ENCODE measurements at places on chromosomes 1 and 21.

- DNase-seq, result no peak
Observed at GRCh38 chr1:84975035-84975434, 21.9 kb downstream of the MCOLN2 start.

- DNase-seq, result no peak
Observed at GRCh38 chr1:54107131-54107530, 45.7 kb downstream of the CDCP2 start.

DNA sequence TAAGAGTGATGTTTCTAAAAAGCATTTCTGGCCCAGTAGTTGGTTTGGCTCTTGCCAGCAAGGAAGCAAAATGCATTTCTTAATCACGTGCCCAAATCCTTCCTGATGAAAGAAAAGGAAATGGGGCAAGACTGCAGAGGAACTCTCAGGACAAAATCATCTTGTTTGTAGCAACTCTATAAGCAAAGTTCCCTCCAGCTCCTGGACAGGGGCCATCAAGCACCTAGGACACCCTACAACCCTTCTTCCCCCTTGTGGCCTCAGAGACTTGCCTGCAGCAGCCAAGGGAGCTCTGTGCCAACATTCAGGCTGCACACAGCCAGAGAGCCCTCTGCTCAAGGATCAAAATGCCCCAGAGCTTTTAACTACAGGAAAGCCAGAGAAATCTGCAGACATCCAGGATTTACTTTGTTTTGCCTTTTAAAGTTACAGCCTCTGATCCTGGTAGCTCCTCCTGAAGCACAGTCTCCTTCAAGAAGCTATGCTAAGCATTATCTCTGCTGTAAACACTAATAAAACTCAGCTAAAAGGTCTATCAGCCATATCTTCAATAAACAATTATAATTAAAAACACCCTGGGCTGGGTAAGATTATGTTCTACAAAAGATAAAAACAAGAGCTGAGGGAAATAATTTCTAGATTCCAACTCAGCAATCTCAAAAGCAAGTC, 105.0 kb downstream of the KIAA0319L start:
- DNase-seq, result no peak

DNA sequence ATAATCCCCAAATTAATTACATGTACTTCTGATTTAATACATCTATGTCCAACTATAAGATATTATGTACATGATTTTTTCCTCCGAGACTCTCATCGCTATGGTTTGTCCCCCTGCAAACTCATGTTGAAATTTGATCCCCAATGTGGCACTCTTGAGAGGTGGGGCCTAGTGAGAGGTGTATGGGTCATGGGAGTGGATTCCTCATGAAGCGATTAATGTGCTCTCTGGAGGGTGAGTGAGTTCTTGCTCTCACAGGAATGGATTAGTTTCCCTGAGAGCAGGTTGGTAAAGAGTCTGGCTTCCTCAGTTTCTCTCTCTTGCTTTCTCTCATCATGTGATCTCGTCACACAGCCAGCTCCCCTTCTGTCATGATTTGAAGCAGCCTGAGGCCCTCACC, 16.1 kb downstream of the HSF2BP start:
- DNase-seq, result peak; percentile 42

GRCh38 chr1:16064536-16065268, 8.7 kb downstream of the FAM131C start:
- DNase-seq, result no peak

- DNase-seq, result no peak
Observed at GRCh38 chr1:176494436-176494835, 31.5 kb downstream of the PAPPA2 start.

DNA sequence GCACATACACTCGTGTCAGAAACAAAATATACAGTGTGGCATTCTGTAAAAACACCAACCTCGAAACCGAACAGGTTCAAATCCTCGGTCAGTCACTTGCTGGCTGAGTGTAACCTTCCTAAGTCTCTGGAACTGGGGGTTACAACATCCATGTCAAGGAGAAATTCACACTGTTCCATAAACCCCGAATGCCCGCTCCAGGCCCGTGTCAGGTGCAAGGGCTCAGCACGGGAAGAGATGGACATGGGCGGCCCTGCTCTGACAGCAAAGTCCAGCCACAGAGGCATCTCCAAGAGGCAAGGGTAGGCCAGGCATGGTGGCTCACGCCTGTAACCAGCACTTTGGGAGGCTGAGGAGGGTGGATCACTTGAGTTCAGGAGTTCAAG, 79.5 kb downstream of the SLC66A1 start:
- DNase-seq, result no peak

GRCh38 chr1:183039985-183040447, 16.8 kb downstream of the LAMC1 start:
- DNase-seq, result no peak

DNA sequence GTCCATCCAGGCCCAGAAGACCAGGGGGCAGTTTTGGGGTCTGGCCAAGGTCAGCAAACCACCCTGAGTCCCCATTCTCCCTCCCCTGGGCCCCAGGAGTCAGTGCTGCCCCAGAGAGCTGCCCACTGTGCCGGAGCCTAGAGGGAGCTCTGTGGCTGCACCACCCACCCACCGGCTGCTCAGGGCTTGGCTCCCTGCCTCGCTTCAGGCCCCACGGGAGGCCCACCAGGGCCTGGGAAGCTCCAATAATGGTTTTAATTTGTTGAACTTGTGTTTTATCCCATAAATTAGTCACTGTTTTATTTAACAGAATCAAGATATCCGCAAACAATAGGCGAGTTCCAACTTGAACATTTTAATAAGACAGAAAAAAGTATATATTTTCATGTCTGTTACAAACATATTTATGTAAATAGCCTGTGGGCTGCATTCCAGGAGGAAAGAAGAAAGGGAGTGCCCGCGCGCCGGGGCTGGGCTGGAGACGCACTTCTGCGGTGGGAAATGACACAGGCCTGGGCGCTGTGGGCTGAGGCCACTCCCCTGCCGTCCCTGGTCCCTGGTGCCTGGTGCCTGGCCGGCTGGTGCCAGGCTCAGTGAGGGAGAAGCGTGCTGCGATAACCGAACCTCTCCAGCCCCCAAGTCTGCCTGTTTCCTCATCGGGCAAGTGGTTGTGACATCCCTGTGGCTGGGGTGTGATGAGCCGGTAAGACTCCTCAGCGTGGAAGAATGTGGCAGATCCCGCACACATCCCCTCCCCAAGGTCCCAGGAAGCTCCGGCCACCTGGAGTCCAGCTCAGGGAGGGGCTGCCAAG, 160.5 kb downstream of the PEX14 start:
- DNase-seq, result no peak

DNA sequence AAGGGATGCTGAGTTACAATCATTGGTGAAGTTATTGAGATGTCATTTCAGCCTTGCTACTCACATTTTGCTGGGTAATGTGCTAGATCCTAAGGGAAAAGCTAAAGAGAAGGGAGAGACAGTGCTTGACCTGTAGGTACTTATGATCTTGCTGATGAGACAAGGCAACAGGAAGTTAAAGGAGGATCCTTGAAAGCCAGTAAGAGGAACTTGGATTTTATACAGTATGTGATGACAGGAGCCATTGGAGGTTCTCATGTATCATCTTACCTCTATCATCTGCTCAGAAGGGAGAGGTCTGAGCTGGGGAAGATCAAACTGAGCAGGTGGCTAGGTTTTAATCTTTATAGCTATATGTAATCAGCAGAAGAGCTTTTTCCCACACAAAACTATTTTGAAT, 6.3 kb downstream of the APOBEC4 start:
- peak; percentile 77 for DNase-seq

GRCh38 chr1:164617377-164618201, 58.6 kb downstream of the PBX1 start:
- DNase-seq, result no peak

DNA sequence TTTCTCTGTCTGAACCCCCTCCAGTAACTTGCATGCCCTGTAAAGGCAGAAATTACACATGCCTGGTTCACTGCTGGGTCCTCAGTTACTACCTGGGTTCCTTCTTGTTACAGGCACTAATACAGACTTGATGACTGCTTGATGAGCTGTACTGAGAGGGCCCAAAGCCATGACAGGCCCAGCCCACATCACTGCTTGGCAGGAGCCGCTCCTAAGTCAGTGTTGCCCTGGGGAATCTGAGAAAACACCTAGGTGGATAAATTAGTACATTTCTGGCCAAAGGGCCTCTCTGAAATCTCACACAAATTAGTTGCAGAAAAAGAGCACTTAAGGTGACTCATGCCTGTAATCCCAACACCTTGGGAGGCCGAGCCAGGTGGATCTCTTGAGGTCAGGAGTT, 37.8 kb upstream of the IRF2BP2 start:
- DNase-seq, result no peak

GRCh38 chr1:151756291-151756690, 7.0 kb downstream of the MRPL9 start:
- no peak for DNase-seq

GRCh38 chr1:81689531-81689941, 111.2 kb upstream of the ADGRL2 start:
- no peak for DNase-seq

DNA sequence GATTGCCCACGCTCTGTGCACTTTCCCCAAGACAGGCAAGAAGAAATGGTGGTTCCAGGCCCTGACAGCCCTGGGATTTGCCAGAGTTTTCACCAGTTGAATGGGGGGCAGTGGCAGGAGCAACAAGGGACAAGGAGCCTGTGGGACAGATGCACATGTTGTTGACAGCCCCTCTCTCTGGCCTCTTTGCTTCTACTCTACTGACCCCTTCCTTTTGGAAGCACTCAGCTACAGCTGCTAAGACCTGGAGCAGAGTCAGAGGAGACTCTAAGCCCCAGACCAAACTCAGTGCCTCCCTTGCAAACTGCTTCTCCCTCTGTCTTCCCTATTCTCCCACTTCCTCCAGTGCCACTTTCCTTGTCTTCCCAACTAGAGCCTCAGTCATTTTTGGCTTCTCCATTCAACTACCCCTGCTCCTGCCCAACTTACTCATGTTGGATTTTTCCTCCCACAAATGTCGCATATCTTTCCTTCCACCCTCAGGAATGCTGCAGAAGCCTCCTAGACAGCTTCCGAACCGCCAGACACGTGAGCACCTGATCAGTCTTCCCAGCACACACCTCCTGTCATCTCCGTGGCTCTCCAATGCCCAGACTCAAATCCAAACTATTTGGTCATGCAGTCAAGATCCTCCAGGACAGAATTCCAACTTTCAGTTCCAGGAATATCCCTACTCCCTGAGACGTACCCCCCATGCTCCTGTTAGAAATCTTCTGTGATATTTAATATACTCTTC, 9.1 kb downstream of the INKA2 start:
- peak; percentile 41 for DNase-seq

DNA sequence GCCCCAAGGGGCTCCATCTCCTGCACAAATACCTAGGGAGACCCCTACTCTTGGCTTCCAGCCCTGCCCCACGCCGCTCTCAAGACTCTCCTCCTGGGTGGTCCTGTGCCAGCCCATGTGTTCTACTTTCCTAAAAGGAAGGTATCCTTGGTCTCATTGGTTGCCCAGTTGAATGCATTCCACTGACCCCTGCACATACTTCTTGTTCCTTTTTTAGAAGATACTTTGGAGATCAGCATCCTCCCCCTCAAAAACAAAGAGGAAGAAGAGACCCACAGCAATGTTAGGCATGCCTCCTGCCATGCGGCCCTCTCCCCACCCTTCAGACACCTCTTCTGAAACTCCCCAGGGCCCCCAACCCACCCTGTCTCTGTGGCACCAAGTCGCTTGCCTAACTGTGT, 4.1 kb downstream of the SLAMF9 start:
- DNase-seq, result no peak

- no peak for DNase-seq
Observed at GRCh38 chr1:159647616-159648015, 60.0 kb downstream of the APCS start.

GRCh38 chr1:192407206-192407605, 90.4 kb downstream of the RGS21 start:
- DNase-seq, result no peak

DNA sequence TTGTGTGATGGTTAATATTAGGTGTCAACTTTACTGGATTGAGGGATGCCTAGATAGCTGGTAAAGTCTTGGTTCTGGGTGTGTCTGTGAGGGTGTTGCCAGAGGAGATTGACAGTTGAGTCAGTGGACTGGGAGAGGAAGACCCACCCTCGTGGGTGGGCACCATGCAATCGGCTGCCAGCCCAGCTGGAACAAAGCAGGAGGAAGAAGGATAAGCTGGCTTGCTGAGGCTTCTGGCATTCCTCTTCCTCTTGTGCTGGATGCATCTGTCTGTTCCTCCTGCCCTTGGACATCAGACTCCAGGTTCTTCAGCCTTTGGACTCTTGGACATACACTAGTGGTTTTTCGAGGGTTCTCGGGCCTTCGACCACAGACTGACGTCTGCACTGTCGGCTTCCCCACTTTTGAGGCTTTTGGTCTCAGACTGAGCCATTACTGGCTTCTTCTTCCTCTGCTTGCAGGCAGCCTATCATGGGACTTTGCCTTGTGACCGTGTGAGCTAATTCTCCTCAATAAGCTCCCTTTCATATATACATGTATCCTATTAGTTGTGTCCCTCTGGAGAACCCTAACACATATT, 184.3 kb upstream of the LMO4 start:
- DNase-seq, result no peak

GRCh38 chr1:208653426-208653825, 409.2 kb upstream of the PLXNA2 start:
- DNase-seq, result no peak

- no peak for DNase-seq
Observed at GRCh38 chr1:2783435-2784397, 17.8 kb downstream of the TTC34 start.

DNA sequence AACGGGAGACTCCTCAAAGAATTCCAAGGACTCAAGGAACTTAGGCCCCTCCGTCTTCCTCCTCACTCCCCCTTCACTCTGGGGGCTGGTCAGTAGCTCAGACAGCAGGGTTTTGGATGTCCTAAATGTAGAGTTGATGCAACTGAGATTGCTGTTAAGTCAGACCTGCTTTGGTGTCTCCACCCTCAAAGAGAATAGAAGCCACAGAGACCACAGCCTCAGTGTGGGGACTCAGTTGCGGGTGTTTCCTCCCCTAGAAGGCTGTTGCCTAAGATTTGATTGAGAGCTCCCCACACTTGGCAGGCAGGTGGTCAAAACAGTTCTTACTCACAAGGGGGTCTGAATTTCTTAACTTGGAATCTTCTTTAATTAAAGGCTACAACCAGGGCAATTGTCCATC, 7.6 kb downstream of the MAN1C1 start:
- no peak for DNase-seq

Measured in NCI-H524 (cell line).